ENCODE measurements at places on chromosomes 4 and X.

DNA sequence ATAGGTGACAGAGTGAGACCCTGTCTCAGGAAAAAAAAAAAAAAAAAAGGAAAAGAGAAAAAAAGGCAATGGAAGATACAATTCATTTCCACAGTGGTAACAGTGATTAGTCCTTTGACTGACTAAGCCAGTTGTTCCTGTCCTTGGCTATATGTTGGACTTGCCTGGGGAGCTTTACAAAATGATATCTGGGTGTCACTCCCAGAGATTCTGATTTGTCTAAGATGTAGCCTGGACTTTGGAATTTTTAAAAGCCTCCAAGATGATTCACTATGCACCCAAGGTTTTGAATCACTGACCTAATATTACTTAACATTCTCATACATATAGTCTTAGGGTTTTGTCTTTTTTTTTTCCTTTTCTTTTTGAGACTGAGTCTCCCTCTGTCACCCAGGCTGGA lies 16.9 kb downstream of the HELQ start:
- no peak for ATAC-seq

GRCh38 chrX:87299563-87300160 lies 217.9 kb upstream of the KLHL4 start:
- no peak for ATAC-seq

GRCh38 chr4:168028970-168029597 lies 63.3 kb upstream of the ANXA10 start:
- no peak for ATAC-seq

DNA sequence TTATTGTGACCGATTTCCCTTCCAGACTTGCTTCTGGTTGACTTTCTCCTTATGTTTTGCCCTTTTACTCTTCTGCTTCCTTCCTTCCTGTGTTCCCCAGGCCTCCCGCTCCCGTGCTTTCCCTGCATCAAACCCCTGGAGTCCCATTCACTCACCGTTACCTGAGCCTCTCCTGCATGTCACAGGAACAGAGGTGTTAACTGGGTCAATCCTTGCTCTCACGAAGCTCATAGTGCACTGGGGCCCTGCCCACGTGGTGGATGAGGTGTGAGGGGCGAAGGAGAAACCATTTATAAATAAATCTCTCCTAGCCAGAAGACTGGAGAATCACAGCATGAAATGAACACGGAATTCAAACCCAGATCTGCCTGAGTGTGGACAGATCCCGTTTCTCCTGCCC lies 83.1 kb upstream of the MSX1 start:
- no peak for ATAC-seq

DNA sequence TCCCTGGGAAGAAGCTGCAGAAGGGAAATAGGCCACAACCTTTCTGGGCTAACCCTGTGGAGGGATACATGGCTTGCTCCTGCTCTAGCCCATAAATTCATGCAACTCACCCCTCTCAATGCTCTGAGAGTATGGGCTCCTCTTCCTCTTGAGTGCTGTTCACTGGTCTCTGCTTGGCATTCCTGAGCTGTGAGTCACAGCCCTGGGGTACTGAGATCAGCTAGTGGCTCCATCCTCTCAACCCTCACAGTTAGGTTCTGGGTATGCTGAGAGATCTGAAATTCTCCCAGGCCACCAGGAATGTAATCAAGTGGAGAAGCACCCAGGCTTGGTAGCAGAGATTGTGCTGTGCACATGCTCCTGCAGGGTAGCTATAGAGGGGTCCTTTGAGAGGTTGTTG lies 60.6 kb upstream of the SPANXN2 start:
- no peak for ATAC-seq

GRCh38 chrX:137425273-137425902 lies 140.5 kb upstream of the ZIC3 start:
- no peak for ATAC-seq

DNA sequence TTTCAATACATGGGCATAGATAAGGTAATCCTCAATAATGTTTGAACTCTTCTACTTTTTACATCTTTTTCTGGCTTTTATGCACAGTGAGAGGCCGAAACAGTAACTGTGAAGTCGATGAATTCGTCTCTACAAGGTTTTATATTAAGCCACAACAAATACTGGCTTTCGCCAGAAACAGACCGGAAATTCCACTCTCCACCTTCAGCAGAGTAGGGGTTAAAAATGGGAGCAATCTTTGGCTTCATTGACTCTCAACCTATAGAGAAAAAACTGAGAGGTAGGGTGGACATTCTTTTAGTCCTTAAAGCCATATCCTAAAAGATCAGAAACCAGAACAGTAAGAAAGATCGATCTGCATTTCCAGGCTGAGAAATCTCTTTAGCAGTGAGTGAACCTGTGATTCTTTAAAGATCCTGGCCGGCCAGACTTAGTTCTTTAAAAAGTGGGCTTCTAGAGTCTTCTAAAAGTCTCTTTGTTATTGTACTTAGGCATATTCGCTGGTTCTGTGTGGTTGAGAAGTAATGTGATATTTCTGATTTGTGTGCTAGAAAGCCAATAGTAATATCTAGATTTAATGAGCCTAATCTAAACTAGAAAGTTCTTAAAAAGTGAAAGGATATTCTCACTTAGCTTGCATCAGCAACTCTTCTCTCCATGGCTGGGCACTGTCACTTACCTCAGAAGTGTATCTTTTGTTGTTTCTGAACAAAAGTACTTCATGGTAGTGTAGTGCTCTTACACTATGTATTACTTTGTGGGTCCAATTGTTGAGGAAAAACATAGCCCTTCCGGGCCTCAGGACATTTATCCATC lies 2.0 kb downstream of the HSPA4L start:
- ATAC-seq: no peak

DNA sequence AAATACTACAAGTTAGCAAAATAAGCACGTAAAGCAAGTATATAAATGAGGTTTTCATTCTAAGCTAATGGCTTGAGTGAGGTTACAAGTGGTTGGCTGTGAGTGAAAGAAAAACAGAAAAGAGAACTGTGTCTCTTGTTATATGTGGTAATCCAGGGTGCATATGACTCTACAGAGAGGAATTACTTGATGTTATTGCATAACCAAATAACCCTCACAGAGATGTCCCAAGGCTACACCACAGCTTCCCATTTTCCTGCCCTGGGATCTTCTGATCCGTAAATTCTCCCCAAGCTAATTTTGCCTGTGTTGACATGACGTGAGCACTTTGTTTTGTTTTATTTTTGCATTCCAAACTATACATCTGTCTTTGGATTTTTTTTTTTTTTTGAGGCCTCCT lies 470.0 kb upstream of the INTU start:
- ATAC-seq: no peak

DNA sequence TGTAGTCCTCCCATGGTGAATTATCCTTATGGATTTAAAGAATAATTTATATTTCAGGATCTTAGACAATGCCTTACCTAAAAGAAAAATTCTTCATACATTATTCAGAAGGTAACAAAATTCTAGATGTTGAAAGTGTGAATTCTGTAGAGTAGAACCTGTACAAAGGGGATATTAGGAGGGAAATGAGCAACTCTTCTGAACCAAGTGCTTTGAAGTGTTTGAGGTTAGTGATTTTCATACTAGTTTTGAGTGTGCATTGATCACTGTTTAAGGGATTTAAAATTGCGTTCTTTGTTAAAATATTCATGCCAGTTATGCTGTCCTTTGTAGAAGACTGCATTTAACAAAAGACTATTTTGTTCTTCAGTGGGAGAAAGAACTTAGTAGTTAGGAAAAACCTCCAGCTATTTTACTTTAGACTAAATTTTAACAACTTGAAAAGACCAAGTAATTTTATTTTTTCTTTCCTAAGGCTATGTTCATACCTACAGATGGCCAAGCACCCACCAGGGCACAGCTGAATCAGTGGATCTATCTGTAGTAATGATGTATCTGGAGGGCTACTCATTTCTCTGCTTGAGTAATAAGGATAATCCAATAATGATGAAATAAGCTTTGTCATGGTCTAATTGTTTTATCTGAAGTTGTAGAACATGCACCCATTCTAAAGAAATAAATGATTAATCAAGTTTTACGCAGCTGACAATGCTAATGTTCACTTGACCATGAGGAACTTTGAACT lies 134.3 kb upstream of the RPS6KA6 start:
- no peak for ATAC-seq

GRCh38 chr4:1245481-1246051 lies 3.4 kb downstream of the CTBP1 start:
- ATAC-seq: no peak

DNA sequence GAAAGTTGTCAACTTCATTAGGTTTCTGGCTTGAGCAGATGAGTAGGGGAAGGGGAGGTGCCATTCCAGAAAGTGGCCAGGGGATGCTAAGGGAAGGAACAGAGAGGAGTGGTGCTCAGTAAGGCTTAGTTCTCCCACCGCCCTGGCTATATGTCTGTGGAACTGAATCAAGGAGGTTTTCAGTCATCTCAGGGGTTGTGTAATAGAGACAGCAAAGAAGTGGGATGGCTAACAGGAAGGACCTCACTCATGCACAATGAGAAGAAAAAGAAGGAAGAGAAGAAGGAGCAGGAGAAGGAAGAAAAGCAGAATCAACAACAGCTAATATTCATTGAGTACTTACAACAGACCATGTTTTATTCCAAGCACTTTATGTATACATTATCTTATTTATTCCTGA lies 368.7 kb downstream of the MID1IP1 start:
- no peak for ATAC-seq

GRCh38 chr4:74738464-74739143 lies 55.7 kb downstream of the BTC start:
- ATAC-seq: no peak

DNA sequence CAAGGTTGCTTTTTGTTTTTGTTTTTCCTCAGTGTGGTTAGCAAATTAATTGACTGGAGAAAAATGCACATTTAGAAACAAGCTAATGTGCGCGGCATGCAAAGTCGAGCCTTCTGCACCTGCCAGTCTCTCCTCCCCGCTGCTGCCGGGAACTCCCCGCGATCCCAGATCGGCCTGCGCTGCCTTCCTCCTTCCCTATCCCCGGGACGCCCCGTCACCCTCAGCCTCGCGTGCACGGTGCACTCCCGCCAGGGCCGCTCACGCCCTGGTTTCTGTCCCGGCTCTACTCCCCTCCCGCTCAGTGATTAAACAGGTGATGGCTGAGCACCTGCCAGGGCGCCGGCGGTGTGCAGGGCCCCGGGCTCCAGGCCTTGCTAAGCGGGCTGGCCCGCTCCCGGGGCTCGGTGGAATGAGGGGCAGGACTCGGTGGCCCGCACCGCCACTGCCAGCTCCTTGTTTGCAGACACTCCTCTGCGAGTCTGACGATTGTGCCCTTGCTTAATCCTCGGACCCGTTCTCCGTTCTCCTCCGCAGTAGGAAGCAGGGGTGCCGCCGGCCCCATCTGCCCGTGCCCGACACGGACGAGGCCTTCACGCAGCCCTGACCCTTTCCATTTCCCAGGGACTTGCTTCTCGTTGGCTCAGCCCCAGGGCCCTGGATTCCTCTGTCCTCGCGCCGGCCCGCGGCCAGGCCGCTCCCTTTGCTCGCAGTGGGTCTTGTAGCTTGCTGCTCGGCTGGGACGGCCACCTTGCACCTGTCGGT lies 143.4 kb downstream of the TRIML1 start:
- no peak for ATAC-seq

DNA sequence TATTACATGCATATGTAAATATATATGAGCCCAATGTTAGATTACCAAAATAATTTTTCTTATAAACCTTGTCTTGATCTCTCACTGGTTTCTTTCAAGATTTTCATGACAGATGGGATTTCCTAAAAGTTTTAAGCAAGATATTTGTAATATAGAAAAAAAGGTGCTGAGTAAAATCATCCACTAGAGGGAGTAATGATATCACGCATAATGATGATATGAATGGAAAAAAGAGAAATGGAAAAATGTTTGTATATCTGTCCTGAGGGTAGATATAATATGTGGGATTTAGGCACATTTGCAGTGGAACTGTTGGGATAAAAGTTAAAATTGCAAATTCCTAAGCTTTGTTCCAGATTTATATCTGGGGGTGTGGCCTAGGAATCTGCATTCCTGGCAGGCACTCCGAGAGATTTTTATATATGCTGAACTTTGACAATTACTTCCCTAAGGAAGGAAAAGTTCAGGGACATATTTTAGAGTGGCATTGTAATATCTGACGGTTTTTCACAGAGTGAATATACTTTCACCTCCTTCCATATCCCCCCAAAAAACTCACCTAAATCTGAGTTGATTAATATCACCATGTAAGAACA lies 60.5 kb downstream of the TMA16 start:
- no peak for ATAC-seq
